ENCODE measurements at places on chromosomes 7 and 10.

GRCh38 chr7:148434181-148434757 is 156.3 kb upstream of the C7orf33 start:
- no peak for DNase-seq

- DNase-seq, result no peak
Observed at GRCh38 chr10:122786269-122786668, 59.4 kb downstream of the CUZD1 start.

DNA sequence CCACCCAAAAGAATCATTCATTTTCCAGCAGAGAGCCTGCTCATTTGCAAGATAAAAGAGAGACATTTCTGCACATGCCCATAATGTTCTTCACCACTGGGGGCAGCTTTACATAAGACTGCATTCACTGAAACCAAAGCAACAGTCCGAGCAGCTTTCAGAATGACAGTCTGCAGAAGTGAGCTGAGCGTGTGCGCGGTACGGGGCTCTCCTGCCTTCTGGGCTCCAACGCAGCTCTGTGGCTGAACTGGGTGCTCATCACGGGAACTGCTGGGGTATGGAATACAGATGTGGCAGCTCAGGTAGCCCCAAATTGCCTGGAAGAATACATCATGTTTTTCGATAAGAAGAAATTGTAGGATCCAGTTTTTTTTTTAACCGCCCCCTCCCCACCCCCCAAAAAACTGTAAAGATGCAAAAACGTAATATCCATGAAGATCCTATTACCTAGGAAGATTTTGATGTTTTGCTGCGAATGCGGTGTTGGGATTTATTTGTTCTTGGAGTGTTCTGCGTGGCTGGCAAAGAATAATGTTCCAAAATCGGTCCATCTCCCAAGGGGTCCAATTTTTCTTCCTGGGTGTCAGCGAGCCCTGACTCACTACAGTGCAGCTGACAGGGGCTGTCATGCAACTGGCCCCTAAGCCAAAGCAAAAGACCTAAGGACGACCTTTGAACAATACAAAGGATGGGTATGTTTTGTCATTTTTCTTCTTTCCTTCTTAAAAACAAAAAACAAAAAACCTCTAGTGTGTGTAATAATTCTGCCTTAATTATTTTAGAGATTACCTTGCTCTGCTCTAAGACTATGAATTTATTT is at the start of gene LRRTM3:
TSS of gene LRRTM3 (plus strand) at position 141 of the 820 bp plus-strand sequence.
- DNase-seq, result peak; percentile 34

GRCh38 chr10:89889606-89890005 is 188.2 kb downstream of the KIF20B start:
- DNase-seq, result no peak

DNA sequence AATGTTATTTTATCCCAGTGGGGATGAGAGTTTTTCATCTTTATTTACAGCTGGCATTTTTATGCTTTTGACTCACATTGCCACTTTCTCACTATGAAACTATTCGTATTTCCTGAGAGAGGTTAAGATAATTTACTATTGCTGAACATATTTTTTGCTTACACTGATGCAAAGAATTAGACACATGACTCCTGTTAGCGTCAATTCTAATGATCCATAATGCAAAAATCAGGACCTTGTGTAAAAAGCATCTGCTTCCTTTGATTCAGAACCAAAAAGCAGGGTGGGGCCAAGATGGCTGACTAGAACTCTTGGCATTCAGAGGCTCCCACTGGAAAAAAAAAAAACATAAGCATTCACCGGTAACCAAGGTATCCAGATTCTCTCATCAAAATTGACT is 464.8 kb downstream of the SEMA3D start:
- DNase-seq, result no peak

DNA sequence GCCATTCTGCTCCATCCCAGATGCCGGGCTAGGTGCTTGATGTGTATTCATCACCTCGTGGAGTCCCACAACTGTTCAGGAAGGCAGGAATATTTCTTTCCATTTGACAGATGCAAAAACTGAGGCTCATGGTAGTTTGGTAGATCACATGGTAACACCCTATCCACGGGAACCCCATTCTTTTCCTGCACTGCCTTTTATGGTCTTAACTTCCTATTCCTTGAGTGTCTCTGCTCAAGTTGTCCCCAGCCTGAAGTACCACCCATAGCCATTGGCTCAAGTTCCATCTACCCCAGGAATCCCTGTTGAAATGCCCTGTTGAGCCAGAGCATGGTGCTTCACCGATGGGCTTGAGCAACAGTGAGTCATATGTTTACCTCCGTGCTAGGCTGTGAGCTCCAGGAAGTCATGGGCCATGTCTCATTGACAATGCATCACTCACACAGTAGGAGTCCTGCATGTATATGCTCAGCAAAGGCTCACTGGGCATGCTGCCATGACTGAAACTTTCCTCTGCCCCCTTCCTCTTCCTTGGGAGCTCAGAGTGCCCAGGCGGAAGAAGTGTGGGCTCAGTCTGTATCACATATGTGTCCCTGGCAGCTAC is 71.7 kb upstream of the ADAM12 start:
- DNase-seq, result no peak

DNA sequence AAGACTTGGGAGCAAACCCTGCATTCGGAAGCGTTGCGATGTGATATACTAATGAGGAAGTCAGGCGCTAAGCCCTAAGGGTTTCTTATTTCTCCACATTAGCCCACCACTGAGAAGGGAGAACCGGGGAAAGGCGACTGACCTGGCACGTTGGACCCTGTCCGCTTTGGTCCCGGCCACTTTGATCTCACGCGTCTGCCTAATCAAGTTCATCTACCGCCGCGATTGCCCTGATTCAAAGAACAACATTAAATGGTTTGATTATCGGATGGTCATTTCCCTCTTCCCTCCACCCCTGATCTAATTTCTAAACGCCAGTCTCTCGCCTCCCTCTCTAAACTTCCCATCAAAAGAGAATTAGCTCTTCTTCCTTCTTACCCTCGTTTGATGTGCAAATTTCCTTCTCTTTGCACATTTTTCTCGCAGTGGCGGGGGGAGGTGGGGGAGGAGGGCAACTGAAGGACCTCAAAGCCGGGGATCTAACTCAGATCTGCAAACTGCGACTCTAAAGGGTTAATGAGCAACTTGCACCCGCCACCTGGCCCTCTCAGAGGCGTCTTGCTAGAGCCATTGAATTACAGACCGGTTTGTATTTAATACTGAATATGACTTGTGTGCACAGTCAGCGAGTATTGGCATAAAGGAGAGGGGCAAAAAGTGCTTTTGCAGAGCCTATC is 687 bp upstream of the DKK1 start:
- DNase-seq, result no peak

DNA sequence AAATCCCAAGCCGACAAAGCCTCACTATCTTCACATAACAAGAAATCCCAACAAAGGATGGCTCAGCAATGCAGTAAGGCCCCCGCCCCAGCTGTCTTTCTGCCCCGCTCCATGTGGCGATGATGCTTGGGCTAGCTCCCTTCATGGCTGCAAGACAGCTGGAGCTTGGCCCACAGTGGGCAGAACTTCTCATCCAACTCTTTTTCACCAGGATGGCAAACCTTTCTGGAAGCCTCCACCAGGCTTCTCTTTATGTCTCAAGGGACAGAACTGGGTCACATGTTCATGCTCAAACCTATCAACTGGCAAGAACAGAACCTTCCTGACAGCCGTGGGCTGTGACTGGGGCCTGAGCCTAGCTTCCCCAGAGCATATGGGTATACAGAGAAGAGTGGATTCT is 260.5 kb upstream of the MKLN1 start:
- no peak for DNase-seq

DNA sequence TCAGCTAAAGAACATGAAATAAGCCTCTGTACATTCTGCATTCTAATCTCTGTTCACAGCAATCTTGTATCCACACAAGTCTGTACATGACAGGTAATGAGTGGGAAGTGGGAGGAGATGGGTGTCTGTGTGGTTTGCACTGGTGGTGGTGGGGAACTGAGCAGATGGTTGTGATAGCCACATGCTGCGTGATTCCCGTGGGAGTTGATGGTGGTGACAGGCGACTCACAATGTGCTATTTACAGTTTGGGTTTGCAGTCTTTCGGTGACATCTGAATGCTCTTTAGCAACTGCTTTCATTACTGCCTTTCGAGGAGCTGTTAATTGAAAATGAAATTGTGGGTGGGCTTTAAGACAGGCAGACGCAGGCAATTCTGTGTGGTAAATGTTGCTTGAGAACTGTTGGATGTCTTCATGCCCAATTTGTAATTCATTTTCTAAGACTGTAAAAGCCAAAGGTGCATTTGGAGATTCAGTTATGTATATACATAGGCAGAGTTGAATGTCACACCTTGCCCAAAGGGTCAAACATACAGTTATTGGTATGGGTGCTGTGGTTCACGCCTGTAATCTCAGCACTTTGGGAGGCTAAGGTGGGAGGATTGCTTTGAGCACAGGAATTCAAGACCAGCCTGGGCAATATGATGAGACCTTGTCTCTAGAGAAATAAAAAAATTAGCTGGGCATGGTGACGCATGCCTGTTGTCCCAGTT is 308.2 kb downstream of the AUTS2 start:
- peak; percentile 16 for DNase-seq

GRCh38 chr10:113069595-113069994 is 119.5 kb downstream of the TCF7L2 start:
- no peak for DNase-seq

DNA sequence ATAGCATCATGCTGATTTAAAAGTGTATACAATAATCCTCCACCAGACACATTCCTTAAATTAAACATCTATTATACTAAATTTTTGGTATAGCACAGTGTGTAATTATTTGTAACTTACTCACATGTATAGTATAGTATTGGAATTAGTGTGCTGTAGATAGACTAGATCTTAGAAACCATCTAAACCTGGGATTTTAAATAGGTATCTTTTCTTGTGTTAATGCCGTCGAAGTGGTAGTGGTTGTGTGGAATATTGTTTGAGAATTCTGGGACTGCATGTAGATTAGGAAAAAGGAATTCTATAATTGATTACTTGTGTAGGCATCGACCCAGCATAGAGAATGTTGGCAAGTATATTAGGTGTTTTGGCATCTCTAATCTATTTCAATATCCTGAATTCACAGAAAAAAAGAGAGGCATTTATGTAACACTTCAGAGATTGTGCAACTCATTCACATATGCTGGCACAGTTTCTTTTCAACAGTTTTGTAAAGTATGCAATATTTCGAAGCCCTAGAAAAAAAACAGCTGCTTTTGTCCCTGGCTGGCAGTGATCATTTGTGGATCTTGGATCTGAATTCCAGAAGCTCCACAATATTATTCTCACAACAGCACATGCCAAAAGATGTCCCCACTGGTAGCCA is 145.5 kb upstream of the AGR3 start:
- DNase-seq, result no peak

- DNase-seq, result no peak
Observed at GRCh38 chr10:94677691-94678090, 5.8 kb upstream of the CYP2C18 start.

GRCh38 chr7:137325927-137326326 is 17.6 kb downstream of the PTN start:
- no peak for DNase-seq

- no peak for DNase-seq
Observed at GRCh38 chr7:140203556-140203955, 26.8 kb upstream of the KDM7A start.

DNA sequence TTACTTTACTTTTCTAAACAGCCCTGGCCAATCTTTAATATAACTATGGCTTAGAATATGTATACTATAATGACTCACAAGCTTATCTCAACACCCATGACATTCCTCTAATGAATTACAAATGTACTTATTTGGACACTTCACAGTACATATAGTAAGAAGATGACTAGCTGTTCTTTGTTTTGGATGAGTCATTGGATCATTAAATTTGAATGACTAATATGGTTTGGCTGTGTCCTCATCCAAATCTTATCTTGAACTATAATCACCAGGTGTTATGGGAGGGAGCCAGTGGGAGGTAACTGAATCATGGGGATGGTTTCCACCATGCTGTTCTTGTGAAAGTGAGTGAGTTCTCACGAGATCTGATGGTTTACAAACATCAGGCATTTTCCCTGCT is 807.5 kb upstream of the SORCS1 start:
- no peak for DNase-seq
